ENCODE measurements at places on chromosomes 12 and 14. TPM values are rescaled to one million over a fixed set of nuclear protein-coding genes. Genes with fewer than 3 reads are reported as not detected.
A peak's percentile ranks its signal among the peaks of the same experiment; 100 is the strongest.

Gene LUM
- 603 TPM for total RNA-seq

DNA sequence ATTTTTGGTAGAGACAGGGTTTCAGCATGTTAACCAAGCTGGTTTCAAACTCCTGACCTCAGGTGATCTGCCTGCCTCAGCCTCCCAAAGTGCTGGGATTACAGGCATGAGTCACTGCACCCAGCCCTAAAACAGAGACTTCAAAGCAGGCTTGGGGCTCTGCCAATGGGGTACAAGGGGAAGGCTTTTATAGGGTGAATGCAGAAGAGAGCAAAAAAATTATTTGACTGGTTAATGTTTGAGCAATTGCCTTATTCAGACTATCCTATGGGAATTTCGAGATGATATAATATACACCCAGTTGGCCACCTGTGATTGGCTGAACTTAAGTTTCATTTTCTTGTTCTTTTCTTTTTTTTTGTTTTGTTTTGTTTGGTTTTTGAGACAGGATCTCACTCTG lies 31.5 kb upstream of the ACTN1 start:
- peak; percentile 30 for DNase-seq

- no peak for DNase-seq
Observed at GRCh38 chr14:101174980-101175606, 271.6 kb upstream of the RTL1 start.

GRCh38 chr12:52086366-52086765 lies 6.9 kb downstream of the SMIM41 start:
- no peak for DNase-seq

DNA sequence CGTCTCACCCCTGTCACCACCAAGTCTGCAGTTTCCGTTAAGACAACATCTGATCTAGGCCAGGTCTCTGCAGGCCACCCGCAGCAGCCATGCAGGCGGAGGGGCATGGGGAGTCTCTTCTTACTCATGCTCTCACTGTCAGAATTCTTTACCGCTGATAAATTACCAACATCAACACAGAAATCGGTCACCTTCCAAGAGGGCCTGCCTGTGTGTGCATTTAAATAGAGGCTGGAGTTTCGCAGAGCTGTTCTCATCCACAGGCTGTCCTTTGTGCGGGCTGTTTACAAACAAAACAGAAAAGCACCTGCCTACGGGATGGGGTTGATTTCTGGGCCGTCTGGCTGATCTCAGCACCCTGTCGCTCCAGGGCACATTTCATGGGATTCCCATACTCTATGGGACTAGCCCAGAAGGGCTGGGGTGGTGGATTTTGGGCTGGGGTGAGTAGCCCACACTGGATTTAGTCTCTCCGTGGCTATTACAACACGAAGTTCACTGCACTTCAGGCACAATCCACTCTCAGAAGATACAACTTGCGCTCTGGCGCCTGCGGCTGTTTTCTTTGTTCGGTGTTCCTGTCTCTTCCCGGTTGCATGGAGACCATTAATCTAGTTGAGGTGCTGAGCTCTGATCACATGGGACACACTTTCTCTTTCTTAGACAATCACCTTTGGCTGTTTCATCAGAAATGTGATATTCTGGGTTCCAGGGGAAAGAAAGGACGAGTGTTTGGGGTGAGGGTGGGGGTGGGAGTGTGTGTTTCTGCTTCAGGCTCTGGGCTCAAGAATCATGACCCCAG lies 331.1 kb downstream of the GLT1D1 start:
- DNase-seq, result no peak

GRCh38 chr12:6208130-6208529 lies 7.9 kb downstream of the CD9 start:
- DNase-seq, result no peak

GRCh38 chr14:63996016-63996415 lies 143.2 kb downstream of the SYNE2 start:
- DNase-seq, result no peak

Gene FBRSL1
- total RNA-seq, result 3.9 TPM
